CD8-positive, alpha-beta memory T cell (primary cell): ENCODE measurements at places on chromosomes 7 and 10. TPM values are rescaled to one million over a fixed set of nuclear protein-coding genes. Genes with fewer than 3 reads are reported as not detected.

GRCh38 chr10:73095481-73096021 lies 1.1 kb downstream of the P4HA1 start:
- peak; percentile 51 for DNase-seq
- no peaks in the 10 kb centered on the region for H3K36me3 ChIP-seq
- peak overlapping the region; percentile 70 for H3K4me3 ChIP-seq
- peak overlapping the region; percentile 88 for H3K27ac ChIP-seq
- H3K4me1 ChIP-seq = peaks cover 14% of the 10 kb centered on the region
- no peaks in the 10 kb centered on the region for H3K27me3 ChIP-seq

DNA sequence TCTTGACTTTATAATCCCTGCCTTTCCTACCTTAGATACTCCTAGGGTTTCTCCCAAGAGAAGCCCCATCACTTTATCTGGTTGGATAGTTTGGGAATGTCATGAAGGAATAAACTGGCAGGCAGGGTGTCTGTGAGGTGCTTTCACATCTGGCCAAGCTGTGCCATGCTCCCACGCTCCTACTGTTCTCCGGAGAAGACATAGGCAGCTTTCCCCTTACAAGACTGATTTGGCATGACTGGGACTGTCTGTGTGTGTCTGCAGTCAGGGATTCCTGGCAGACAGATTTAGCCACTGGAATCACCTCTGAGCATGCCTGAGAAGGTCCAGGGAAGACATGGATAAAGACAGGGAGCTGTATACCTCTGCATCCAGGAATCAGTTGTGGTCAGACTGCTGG lies 45.3 kb downstream of the HK1 start:
- no peak for DNase-seq
- H3K36me3 ChIP-seq = no peaks in the 10 kb centered on the region
- peaks cover 53% of the 10 kb centered on the region for H3K4me1 ChIP-seq
- no peak overlapping the region for H3K4me3 ChIP-seq
- H3K27ac ChIP-seq = no peak overlapping the region
- H3K27me3 ChIP-seq = no peaks in the 10 kb centered on the region

Gene PPP1R9A
- total RNA-seq = not detected

DNA sequence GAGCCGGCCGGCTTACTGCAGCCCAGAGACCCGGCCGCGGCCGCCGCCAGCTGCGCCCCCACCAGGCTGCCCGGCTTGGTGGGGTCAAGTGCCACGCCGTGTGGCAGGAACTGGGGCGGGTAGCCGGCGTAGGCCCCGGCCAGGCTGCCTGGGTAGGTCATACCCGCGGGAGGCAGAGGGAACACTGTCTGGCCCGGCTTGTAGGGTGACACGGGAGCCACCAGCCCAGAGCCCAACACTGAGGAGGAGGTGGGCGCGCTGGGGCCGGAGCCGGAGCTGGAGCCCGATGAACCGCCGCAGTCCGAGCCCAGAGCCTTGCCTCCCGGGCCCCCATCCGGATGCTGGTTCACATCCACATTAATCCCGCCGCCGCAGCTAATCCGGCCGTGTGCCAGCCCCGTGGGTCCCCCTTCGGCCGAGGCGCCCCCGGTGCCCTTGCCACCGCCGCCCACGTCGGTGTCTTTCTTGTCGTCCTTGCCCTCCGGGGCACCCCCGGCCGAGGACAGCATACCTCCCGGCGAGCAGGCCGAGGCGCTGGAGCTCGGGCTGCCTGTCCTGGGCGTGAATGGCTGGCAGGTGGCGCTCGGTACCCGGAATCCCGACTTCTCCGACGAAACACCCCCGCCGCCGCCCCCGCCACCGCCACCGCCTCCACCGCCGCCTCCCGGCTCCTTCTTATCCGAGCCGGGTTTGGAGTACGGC lies 2.0 kb downstream of the ZNF503 start:
- peaks cover 26% of the 10 kb centered on the region for H3K27me3 ChIP-seq
- no peaks in the 10 kb centered on the region for H3K36me3 ChIP-seq
- no peak overlapping the region for H3K27ac ChIP-seq
- peaks cover 14% of the 10 kb centered on the region for H3K4me1 ChIP-seq
- H3K4me3 ChIP-seq = no peak overlapping the region
- no peak for DNase-seq

Gene GRID1
- total RNA-seq = not detected

DNA sequence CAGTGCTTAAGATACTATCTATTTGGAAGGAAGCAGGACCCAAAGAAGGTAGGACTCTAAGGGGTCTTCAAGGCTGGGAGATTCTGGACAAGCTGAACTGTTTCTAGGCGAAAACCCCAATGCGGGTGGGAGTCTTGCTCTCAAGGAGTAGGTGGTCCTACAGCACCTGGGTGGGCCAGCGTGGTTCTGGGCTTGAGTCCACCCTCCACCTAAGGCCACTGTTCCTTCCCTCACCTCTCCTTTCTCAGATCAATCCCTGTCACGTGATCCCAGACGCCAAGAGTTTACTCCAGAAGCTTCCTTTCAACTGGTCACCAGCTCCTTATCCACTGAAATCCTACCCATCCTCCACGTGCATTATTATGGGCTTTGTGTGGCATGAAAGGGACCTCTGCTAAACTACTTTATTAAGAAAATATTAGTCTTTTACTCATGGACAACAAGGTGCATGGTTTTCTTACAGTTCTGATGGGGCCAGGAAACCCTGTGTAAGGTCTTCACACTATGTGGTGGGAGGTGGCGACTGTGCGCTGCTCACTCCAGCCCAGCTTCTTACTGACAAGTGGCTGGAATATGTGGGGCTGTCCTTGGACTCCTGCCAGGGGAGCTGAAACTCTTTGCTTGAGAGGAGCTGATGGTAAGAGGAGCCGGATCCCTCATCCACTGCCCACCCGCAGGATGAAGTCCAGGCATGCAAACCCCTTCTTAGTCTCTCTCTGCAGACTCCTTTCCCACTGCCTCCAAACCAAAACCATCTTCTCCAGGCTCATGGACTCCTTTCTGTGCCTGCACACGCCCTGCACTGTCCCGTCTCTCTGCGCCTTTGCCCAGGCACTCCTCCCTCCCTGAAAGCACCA lies 1.6 kb downstream of the ZNF746 start:
- H3K4me1 ChIP-seq = peaks cover 25% of the 10 kb centered on the region
- H3K4me3 ChIP-seq = peak overlapping the region; percentile 74
- H3K36me3 ChIP-seq = peaks cover 26% of the 10 kb centered on the region
- peak; percentile 9 for DNase-seq
- H3K27ac ChIP-seq = peak overlapping the region; percentile 14

DNA sequence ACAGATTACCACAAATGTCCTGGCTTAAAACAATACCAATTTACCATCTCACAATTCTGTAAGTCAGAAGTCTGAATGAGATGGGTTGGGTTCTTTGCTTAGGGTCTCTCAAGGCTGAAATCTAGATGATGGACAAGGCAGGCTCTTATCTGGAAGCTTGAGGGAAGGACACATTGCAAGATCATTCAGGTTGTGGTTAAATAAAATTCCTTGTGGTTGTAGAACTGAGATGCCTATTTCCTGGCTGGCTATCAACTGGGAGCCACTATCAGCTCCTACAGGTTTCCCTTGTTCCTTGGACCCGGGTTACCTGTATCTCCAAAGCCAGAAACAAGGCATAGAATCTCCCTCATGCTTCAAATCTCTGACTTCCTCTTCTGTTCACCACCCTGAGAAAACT lies 148.4 kb downstream of the MDFIC start:
- H3K4me3 ChIP-seq = no peak overlapping the region
- H3K27me3 ChIP-seq = no peaks in the 10 kb centered on the region
- H3K27ac ChIP-seq = no peak overlapping the region
- DNase-seq = no peak
- H3K4me1 ChIP-seq = no peaks in the 10 kb centered on the region

Gene PRPF18
- 26.3 TPM for total RNA-seq

- no peaks in the 10 kb centered on the region for H3K36me3 ChIP-seq
- no peaks in the 10 kb centered on the region for H3K27me3 ChIP-seq
- H3K4me1 ChIP-seq = no peaks in the 10 kb centered on the region
These were observed 247.9 kb downstream of the BAMBI start for GRCh38 chr10:28925121-28925663.

GRCh38 chr7:27564881-27565482 lies 97.7 kb downstream of the HIBADH start:
- no peaks in the 10 kb centered on the region for H3K36me3 ChIP-seq
- H3K27me3 ChIP-seq = no peaks in the 10 kb centered on the region
- no peak overlapping the region for H3K4me3 ChIP-seq

DNA sequence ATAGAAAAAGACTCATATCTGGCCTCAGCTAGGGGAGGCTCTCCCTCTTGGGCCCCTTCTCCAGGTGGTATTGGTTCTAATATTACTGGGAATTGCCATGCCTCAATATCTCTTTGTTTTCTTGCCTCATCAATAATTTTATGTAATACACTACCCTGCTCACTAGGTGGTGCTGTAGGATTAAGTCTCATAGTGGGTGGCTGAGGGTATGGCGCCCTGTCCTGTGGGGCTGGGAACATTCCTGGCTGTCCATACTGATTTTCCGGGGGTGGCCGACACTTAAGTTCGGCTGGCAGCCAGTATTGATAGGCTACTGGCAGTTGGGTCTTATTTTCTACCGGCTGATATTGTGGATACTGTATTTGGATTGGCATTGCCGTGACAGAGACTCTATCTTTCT lies 9.0 kb upstream of the TAS2R3 start:
- H3K27ac ChIP-seq = no peak overlapping the region
- H3K4me1 ChIP-seq = no peaks in the 10 kb centered on the region
- peaks cover 50% of the 10 kb centered on the region for H3K36me3 ChIP-seq

DNA sequence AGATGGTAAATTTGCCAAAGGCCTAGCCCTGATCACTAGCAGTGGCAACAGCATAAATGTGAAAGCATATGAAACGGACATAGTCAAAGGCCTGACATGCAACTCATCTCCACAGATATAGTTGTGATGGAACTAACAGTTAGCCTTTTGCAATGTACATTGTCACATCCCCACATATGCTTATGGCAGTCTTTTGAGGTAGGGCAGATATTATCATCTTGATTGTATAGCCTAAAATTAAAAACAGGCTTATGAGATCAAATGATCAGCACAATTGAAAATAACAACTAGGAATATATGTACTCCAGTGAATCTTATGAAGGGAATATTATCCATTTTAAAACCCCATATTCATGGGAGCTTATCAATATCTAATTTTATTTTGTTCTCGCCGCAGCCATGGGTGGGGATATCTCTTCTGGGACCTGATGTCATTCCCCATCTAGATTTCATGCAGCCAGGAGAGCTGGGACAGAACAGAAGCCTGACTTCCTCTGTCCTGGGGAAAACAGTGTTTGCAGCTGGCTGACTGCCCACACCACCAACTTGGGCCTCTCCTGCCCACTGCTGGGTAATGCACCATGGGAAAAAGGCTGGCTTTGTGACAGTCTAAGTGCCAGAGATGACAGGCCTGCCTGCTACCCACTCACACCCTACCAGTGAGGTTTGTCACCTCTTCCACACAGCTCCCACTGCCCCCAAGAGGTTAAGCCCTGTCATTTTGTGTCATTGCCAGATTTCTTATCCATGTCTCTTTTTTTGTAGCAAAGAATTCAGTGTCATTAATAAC lies 180.2 kb upstream of the FZD1 start:
- no peak overlapping the region for H3K27ac ChIP-seq
- no peaks in the 10 kb centered on the region for H3K36me3 ChIP-seq
- no peak overlapping the region for H3K4me3 ChIP-seq
- peaks cover 26% of the 10 kb centered on the region for H3K4me1 ChIP-seq
- no peak for DNase-seq
- no peaks in the 10 kb centered on the region for H3K27me3 ChIP-seq

- no peaks in the 10 kb centered on the region for H3K27me3 ChIP-seq
- no peak for DNase-seq
- H3K4me3 ChIP-seq = no peak overlapping the region
These were observed 246.3 kb upstream of the VWC2 start for GRCh38 chr7:49527182-49527581.

DNA sequence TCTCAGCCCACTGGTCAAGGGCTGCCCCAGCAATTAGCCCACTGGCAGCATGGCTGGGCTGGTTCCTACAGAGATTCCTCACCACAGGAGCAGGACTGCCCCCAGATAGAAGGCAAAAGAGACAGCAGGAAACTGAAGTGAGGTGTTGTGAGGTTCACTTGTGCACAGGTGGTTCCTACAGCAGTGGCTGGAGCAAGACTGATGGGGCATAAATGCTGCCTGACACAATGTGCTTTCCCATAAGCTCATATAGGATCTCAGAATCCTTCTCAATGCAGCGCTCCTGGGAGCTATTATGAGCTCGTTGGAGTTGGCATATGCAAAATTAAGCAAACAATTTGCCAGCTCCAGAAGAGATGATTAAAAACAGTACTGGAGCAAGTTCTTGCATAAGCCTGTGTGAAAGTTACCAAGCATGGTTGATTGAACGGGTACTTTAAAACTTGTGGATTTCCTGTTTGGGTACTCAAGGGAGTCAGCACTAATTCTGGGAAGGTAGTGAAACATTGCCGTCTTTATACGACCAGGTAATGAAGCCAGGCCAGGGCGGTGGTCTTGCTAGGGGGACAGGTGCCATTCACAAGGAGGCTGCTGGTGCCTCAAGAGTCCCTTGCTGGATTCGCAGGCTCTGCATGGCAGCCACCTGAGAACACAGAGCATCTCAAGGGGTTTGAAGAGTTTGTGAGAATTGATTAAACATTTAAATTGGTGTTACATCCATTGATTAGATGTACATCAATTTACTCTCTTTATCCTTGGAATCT lies 20.3 kb upstream of the PRKCQ start:
- H3K36me3 ChIP-seq = no peaks in the 10 kb centered on the region
- DNase-seq = peak; percentile 45
- peak overlapping the region; percentile 14 for H3K4me3 ChIP-seq

DNA sequence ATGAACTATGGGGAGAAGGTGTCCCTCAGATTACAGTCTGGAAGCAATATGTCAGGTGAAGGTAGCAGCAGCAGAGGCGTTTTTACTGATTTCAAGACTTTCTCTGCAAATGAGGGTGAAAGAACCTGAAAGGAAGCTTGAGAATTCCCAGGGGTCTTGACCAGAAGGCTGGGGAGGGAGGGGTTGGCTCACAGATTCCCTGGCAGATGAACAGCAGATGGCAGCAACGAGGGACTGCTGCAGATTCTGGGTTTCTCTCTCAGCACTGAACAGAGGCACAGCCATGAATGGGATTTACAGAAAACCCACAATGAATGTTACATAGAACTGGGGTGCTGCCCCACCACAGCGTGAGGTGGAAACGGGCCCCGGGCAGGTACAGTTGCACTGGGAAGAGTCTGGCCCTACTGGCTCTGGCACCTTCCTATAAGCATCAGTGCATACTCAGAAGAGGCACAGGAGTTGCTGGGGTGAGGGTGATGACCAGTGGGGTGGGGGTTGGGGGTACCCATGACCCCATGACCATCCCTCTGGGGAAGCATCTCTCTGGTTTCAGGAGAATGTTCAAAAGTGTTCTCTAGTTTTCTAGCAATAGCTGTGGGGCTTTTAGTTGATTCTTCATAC lies 317.8 kb downstream of the SH2D4B start:
- no peaks in the 10 kb centered on the region for H3K27me3 ChIP-seq
- no peak overlapping the region for H3K27ac ChIP-seq
- DNase-seq = no peak
- no peaks in the 10 kb centered on the region for H3K36me3 ChIP-seq
- no peaks in the 10 kb centered on the region for H3K4me1 ChIP-seq
- no peak overlapping the region for H3K4me3 ChIP-seq

GRCh38 chr10:120732067-120732466 lies 119.1 kb upstream of the WDR11 start:
- H3K27me3 ChIP-seq = no peaks in the 10 kb centered on the region
- H3K36me3 ChIP-seq = no peaks in the 10 kb centered on the region
- no peak overlapping the region for H3K27ac ChIP-seq
- no peak for DNase-seq
- H3K4me3 ChIP-seq = no peak overlapping the region

Gene ABCA13
- not detected for total RNA-seq

GRCh38 chr7:1567049-1567771 lies 2.6 kb downstream of the PSMG3 start:
- peaks cover 8% of the 10 kb centered on the region for H3K36me3 ChIP-seq
- H3K27me3 ChIP-seq = no peaks in the 10 kb centered on the region
- no peak overlapping the region for H3K27ac ChIP-seq
- no peak overlapping the region for H3K4me3 ChIP-seq
